Activated naive CD4-positive, alpha-beta T cell treated with anti-CD3 and anti-CD28 coated beads, Interleukin-2, amount 10 ng/mL, durations not matched to agents 7 days and 5 days (primary cell): ENCODE measurements at places on chromosomes 5 and 9.

DNA sequence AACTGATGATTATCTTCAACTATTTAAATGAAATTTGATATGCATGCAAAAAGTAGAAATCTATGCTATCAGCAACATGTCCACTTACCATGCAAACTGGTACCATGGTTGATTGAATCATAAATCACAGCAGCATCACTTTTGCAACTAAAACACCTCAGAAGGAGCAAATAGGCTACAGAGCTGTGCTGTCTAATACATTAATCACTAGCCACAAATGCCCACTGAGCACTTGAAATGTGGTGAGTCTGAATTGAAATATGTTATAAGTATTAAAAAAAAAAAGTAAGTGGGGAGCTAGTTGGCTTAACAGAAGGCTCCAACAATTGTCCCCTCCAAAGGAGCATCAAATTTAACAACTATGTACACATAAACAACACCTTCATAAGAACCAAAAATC lies 112.5 kb downstream of the FAM114A2 start:
- DNase-seq: no peak

DNA sequence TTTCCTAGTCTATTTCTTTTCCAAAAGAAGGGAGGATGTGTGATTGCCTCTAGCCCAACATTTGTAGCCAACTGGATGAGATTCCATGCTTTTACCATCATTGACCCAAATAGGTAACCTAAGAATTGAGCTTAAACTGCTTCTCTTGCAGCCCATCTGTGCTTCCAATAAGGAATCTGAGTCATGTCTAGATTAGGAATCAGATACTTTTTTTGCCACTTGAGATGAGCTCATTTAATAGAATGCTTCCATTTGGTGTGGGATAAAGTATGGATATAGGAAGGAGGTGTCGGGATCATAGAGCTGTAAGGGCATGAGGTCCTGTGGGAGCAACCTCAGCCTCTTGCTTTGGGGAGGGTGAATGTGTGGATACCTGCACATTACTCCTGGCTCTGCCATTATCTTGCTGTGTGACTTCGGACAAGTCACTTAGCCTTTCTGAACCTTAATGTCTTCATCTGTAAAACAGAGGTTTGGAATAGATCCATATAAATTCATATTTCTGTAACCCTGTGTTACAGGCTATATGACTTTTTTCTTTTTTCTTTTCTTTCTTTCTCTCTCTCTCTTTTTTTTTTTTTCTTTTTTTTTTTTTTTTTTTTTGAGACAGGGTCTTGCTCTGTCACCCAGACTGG lies 56.2 kb downstream of the MAP1B start:
- no peak for DNase-seq

GRCh38 chr9:135294836-135295235 lies 184.7 kb upstream of the PPP1R26 start:
- DNase-seq: no peak

- no peak for DNase-seq
Measured at GRCh38 chr5:102627315-102627714, 127.8 kb upstream of the PAM start.

DNA sequence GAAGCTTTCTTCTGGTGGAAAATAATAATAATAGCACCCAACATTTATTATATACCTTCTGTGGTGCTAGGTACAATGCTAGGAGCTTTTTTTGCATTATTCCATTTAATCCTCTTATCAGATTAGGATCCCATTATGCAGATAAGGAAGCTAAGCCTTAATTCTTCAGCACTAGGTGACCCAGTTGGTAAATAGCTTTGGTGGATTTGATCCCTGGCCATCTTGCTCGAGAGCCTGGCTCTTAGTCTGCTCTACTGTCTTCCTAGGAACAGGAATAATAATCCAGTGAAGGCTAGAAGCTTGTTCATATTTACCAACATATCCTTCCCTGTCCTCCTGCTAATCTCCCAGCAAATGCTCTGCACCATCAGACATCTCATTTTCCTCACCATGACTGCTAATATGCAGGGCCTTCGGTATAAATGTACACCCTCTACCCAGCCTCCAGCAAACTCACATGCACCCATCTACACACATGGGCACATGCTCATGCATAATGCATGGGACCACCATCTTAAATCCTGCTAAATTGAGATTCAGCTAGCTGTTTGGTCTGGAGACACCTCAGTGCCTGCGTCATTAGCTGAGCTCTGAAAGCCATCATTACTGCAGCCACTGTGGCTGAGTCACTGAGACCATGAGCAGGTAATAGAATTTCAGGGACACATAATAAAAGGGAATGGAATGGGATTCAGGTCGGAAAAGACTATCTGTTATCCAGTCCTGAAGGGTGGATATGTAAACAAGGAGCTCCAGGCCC lies 87.5 kb downstream of the TRIM32 start:
- no peak for DNase-seq

DNA sequence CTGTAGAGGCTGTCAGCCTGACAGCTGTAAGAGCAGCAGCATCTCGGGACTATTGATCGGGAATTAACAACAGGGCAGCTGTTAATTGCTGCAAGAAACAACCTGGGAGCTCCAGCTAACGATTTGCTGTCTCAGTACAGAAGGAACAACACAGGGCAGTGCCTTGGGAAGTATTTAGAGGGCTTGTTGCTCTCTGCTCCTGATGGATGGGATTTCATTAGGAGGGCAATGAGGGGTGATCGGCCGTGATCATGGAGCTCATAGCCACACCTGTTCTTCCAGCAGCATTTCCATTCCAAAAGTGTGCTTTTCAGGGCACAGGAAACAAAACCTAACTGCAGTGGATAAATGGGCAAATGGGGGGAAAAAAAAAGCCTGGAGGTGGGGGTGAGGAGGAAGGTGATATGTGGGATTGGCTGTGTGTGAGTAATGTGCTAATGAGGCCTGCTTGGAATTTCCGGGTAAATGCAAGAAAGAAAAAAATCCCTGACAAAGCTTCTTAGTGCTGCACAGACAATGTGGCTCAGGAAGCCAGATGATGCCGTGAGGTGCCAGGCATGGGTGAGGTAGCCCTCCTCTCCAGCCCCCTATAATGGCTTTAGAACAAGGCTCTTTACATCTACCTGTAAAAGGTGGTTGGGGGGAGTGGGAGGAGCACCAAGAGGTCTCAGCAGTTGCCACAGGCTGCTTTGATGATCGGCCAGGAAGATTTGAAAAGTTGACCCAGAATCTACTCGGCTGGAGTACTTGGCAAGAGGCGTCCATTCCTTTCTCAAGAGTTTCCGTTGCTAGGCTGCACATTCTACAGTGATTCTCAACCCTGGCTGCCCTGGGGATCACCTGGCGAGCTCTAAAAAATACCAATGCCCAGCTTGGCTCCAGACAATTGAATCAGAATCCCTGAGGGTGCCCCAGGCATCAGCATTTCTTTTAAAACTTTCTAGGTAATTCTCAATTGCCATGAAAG lies 139.5 kb upstream of the KLF9 start:
- DNase-seq: no peak

DNA sequence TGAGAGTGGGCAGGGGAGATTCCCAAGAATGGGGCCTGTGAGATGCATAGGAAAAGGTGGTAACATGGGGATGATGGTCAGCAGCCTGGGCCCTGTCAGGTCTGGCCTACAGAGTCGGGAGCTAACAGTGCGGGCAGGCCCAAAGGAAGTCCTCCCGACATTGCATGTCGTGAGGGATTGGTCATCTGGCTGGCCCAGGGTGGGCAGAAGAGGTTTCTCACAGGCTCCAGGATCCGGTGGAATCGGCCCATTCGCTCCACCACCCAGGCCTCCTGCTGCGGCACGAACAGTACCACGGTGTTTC lies 514 bp downstream of the STOML2 start:
- no peak for DNase-seq

GRCh38 chr5:177067503-177067902 lies 19.2 kb upstream of the FGFR4 start:
- DNase-seq: no peak

GRCh38 chr9:130186839-130187522 lies 14.8 kb downstream of the NCS1 start:
- no peak for DNase-seq

GRCh38 chr9:75876999-75877640 lies 13.4 kb upstream of the PCSK5 start:
- no peak for DNase-seq

- DNase-seq: no peak
Measured at GRCh38 chr9:126379661-126380360, 53.2 kb downstream of the MVB12B start.

DNA sequence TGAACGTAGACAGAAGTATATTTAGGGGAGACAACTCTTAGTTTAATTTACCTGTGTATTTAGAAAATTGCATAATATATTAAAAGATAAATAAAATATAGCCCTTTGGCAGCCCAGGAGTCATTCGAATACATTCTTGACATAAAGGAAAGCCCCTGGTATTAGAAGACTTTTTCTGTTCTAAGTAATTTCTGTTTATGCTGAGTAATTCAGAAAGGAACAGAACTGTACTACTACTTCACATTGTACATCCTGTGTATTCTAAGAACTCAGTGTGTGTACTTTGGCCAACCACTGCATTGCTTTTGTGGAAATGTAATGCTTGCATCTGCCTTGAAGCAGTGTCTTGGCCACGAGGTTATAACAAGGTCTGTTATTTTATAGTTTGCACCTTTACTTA lies 136.4 kb downstream of the KDM4C start:
- DNase-seq: peak; percentile 39

DNA sequence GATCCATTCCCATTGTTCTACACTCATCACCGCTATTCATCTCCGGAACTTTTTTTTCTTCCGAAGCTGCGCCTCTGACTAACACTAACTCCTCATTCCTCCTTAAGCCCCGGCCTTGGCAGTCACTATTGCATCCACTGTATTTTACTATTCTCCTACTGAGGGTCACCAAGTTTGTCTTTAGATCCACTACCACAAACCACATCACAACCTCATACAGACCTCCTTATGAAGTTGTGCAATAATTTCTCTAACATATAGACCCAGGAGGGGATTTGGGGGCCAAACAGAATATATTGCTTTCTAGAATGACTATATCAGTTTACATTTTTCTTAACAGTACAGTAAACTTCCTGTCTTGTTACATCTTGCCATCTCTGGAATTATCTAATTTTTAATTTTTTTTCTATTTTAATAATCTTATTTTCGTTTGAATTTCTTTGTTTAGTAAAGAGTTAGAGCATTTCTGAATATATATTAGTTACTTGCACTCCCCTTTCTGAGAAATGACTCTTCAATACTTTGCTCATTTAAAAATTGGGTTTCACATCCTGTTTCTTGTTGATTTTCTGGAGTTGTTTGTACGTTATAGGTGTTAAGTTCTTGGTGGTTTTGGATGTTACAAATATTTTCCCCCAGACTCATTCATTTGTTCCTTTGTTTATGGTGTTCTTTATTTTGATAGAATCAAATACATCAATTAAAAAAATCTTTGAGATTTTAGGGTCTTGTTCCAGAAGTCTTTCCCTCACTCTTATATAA lies 37.1 kb downstream of the DMRT2 start:
- no peak for DNase-seq

- DNase-seq: peak; percentile 67
Measured at GRCh38 chr9:4987961-4988421, 2.9 kb downstream of the JAK2 start.

DNA sequence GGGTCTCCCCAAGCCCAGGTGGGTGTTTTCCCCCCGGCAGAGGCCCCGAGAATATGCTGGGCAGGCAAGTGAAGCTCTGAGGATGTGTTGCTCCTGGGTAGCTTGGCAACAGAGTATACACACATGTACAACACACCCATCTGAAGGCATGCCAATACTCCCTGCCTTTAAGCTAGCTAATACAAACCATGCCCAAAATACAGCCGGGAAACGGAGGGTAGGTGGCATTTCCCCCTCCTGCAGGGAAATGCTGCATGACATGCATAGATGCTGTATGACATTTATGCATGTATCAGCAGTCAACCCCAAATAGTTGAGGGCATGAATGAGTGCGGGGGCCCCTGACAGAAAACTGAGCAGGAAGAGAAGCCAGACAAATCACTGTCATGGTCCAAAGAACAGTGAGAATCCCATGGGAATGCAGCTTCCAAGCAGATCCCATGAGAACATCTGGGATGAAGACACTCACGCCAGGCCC lies 614.1 kb downstream of the EBF1 start:
- no peak for DNase-seq

- no peak for DNase-seq
Measured at GRCh38 chr5:16733331-16734006, 116.7 kb upstream of the RETREG1 start.

DNA sequence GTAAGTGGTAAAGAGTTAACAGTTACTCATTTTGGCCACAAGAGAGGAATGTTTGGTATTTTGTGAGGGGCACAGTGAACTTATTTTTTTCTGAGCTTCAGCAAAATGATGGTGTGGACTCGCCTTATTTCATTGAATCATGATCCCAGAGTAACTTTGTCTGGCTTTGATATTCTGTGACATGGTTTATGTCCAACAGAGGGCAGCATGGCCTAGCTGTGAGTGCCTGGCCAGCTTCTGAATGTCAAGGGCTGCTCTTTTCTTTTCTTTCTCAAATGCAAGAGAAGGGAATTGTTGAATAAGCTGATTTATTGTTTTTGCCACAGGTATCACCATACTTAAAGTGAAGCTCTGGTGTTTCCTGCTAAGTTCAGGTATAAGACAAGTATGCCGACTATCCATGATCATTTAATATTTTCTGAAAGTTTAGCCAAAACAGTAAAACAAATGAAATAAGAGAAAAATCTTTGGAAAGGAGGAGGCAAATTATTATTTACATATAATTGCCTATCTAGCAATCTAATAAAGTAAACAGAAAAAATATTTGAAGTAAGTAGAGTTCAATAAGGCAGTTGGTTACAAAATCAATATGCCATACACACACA lies 31.7 kb downstream of the MRPL22 start:
- DNase-seq: no peak

- DNase-seq: no peak
Measured at GRCh38 chr5:173645890-173646574, 29.6 kb upstream of the BOD1 start.

- DNase-seq: no peak
Measured at GRCh38 chr9:16656432-16657169, 213.9 kb downstream of the BNC2 start.

GRCh38 chr9:127369428-127369827 lies 27.5 kb upstream of the SLC2A8 start:
- no peak for DNase-seq

DNA sequence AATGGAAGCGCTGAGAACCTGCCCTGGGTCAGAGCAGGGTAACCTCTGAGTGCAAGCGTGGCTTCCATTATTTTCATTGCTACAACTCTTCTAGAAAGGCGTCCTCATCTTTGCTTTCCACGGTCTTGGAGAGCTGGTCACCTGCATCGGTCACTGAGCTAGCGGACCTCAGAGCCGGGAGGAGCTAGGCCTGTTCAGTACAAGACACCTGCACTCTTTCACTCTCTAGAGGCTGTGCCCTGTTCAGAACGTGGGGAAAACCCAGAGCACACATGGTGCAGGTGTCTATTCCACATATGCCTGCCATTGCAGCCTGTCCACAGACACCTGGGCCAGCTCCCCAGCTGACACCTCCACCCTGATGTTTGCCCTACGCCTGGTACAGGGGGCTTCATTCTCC lies 147.8 kb upstream of the IRX2 start:
- no peak for DNase-seq
